CD4-positive, alpha-beta T cell treated with Interleukin-15 for 4 hours (primary cell): ENCODE measurements at places on chromosomes 16 and 17.
A peak's percentile ranks its signal among the peaks of the same experiment; 100 is the strongest.

DNA sequence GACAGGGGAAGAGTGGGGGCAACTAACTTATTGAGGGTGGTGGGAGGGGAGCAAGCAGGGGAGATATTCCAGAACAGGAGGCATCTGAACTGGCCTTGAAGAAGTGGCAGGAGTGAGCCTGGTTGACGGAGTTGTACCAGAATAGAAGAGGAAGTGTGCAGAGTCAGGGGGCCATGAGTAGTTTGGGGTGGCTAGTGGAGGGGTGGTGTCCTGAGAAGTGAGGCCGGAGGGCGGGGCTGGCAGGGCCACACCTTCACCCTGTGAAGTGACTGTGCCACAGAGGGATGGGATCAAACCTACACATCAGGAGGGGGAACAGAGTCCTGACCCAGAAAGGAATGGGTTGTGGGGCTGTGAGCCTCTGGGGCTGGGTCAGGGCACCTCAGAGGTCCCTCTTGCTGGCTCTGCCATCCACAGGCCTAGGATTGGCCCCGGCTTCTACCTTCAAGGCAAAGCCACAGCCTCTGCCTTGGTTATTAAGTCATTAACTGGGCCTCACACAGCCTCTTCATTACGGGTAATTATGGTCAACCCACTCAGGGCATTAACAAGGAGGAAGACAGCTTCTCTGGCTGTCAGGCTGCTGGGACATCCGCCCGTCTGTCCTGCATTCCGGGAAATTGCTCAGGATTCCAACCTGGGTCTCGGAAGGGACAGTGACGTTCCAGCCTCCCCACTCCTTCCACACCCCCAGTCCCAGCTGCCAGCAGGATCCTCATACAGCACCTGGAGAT is 12.7 kb downstream of the SPNS2 start:
- no peak for DNase-seq

DNA sequence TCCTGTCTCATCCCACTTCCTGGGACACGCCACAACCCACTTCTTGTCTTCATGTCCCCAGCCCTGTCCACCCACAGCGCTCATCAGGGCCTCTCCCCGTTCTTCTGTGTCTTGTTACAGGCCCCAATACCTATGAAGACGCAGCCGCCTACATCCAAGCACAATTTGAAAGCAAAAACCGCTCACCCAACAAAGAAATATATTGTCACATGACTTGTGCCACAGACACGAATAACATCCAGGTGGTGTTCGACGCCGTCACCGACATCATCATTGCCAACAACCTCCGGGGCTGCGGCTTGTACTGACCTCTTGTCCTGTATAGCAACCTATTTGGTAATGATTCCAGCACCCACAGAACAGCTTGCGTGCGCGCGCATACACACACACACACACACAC is 70.6 kb downstream of the AMFR start:
- DNase-seq: no peak

GRCh38 chr16:78878570-78878969 is 722.0 kb downstream of the MAF start:
- DNase-seq: no peak

DNA sequence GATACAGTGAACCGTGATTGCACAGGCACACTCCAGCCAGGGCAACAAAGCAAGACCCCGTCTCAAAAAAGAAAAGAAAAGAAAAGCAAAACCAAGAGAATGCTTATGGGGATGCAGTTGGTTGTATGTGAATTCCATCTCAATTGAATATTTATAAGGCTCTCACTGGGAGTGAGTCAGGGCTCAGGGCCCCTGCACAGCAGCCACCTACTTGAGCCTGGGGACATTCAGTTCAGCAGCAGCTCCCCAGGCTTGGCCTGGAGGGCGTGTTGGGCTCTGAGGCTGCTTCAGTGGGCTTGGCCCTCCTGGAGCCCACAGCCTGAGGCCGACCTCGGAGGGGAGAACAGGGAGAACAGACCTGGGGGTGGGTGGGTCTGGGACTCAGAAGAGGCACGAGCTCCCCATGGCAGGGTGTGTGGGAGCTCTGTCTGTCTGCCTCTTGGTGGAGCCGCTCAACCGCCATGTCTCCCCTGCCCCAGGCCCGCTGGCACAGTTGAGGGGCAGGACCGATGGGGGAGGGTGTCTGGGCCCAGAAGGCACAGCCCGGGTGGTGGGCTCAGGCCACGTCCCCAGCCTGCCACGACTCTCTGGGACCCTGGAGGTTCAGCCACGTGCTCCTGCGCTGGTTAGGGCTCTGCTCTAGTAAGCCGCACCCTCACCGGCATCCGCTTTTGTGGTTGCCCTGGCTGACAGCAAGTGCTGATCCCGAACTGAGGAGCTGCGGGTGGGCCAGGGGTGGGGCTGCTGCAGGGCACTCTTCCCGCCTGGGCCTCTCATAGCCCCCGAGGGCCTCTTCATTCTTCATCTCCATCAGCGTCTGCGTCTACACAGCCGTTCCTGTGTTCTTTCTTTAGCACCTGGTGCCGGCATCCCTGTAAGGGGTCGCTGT is 24.8 kb downstream of the ZFPM1 start:
- peak; percentile 30 for DNase-seq

GRCh38 chr16:46774743-46775177 is 26.6 kb upstream of the MYLK3 start:
- DNase-seq: no peak

- DNase-seq: no peak
Observed at GRCh38 chr16:53123747-53124146, 69.0 kb downstream of the CHD9 start.

GRCh38 chr17:62162898-62163297 is 97.8 kb upstream of the MED13 start:
- no peak for DNase-seq

- DNase-seq: no peak
Observed at GRCh38 chr16:50522324-50522723, 25.9 kb upstream of the NKD1 start.

DNA sequence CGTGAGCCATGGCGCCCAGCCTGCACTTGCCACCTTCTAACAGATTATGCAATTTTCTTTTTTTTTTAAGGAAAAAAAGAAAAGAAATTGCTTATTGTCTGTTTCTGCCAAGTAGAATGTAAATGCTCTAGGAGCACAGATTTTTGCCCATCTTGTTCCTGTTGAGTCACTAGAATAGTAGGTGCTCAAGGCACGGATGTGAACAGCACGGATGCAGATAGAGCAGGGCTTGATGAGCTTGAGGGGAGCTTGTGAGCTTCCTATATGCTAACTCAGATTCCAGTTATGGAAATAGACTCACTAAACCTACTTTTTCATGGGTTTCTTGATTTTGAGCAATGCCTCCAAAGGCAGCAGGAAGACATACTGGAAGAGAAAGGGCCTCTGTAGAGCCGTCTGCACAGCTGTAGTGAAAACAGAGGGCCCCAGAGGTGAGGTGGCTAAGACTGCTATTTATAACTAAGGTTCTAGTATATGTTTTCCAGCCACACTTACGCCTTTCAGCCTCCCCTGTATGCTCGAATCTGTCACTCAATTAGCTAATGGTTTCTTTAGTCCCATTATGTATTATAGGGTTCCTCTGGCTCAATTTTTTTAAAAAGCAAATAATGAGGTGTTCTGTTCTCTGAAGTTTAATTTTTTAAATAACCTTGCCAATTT is 72.8 kb downstream of the WWP2 start:
- DNase-seq: no peak

- DNase-seq: no peak
Observed at GRCh38 chr16:23682181-23682580, 3.5 kb downstream of the PLK1 start.

DNA sequence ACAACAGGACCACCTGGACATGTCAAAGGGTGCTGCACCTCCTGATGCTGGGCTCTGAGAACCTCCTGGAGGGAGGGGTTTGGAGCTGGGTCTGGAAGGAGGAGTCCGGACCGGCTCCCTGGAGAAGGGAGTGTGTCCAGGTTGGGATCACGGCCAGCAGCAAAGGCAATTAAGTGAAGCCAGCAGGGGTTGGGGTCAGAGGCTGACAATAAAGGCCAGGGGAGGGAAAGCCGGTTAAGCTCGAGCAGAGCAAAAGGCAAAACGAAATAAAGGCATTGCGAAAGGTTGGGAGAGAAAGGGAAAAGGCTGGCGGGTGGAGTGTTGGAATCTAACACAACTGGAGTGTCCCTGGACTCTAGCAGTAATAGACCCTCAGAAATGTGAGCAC is 992 bp upstream of the CACNG4 start:
- DNase-seq: no peak

DNA sequence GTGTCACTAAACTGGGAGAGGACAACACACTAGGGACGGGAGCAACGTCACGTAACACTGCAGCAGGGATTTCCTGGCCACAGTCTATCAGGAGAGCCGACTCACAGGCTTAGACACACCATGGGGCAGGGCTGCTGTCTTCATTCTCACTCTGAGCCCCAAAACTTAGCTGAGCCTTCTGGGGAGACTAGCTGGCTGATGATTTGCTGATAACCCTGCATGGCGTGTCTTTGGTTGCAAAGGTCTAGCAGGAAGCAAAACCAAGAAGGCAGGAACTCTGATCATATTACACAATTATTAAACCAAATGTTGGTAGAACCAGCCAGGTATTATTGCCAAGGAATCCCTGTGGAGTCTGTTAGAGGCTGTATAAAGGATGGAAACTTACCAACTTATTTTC is 345.0 kb downstream of the SLC39A11 start:
- no peak for DNase-seq

GRCh38 chr16:76900285-76901263 is 290.4 kb upstream of the MON1B start:
- no peak for DNase-seq

DNA sequence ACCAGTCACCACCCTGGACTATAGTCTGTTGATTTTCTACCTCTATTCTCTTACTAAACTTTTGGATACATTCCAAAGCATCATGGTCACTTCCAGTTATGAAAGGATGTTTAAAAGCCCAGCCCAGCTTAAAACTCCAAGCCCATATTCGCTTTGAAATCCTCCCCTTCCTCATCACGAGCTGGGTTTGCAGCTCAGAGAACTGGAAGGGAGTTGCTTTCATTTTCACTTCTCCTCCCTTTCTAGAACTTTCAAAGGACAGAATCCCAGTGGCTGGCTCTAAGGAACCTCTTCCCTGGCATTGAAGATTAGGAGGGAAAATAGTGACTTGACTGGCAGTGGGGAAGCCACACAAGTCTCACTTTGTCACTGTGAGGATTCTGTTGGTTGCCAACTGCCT is 100.1 kb upstream of the DYNLRB2 start:
- DNase-seq: no peak

DNA sequence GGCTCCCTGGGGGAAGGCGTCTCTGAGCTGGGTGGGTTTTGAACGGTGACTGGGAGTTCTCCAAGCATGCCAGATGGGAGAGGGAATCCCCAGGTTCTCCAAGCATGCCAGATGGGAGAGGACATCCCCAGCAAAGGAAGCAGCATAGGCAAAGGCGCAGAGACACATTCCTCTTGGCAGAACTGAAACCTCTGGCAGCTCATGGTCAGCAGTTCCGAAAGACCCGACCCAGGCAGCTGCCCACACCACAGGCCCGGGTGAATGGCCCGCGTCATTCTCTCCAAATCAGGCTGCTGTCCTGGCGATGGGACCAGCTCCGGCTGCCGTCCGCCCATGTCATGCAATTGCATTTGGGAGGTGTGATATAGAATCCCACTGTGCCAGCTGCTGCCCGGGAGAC is 8.0 kb downstream of the ZNF469 start:
- no peak for DNase-seq

DNA sequence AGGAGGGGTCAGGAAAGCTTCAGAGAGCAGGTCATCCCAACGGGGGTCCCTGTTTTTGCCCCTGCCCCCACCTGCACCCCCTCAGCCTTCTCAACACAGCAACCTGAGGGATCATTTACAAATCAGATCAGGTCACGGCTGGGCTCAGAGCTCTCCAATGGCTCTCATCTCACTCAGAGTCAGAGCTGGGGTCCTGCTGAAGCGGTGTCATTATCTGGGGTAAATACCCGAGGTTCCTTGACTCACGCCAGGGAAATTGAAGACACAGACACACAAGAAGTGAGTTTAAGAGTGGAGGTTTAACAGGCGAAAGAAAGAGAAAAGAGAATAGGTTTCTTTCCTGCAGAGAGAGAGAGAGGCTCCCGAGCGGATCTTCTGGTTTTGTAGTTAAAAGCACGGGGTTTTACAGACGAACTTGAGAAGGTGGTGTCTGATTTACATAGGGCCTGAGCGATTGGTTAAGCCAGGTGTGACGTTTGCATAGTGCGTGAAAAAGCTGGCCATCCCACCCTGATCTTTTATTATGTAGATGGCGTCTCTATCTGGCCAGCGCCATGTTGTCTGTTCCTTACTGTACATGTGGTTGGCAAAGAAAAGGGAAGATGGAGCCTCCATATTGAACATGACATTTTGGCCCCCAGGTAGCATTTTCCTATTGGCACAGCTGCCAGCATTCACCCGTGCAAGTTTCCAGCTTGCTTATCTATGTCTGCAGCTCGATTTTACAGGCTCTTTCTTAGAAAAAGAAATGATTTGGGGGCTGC is 51.4 kb downstream of the WSB1 start:
- DNase-seq: no peak

DNA sequence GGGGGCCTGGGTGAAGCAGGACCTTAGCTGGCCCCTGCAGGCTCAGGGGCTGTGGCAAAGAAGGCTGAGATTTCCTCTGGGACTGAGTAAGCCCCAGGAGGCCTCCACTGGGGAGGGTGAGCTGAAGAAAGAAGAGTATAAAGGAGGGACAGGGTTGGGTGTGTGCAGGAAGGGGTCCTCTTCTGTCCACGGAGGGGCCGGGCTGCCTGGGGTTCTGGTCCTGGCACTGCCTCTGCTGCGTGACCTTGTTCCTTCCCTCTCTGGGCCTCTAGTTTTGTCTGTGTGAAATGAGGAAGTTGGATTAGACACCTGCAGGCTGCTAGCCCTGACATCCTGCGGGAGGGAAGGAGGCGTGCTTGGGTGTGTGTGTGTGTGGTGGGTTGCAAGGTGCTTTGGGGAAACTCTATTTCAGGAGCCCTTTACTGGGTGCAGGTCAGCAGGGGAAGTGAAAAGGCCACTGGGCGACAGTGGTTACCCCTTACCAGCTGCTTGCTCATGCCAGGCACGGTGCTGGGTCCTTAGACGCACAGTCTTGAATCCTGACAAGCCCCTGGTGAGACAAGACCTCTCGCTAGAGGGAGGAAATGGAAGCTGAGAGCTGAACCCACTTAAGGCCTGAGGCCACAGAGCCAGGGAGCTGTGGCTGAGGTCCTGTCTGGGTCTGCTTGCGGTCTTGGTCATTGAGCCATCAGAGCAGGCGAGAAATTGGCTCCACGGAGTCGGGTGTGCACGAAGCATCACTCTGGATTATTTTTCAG is 60.7 kb downstream of the OR1D5 start:
- no peak for DNase-seq

DNA sequence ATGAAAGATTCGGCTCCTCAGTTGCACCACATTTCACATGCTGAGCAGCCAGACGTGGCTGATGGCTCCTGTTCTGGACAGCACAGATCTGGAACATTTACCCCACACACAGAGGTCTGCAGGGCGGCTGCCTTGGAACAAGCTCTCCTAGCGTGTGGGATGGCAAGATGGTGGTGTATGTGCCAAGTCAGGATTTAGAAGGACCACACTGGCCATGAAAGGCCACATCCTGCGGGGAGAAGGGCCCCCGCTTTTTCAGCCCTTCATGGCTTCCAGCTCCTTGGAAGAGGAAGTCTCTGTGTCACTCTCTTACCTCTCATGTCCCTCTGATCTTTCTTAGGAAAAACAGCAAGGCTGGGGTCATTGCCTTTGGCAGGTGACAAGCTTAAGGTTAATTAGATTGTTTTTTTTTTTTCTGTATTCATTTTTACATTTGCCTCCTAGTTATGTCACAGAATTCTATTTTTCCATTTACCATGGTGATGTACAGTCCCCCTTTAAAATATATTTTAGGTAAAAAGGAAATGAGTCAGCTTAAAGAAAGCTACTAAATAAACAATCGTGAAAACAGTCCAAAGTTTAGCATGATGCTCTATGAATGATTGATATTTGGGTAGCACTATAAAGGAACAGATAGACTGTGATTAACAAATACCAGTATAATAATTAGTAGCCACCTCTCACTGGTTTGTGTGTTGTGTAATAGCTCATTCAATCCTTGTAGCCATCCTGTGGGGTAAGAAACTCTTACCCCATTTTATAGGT is 396.6 kb downstream of the CPPED1 start:
- DNase-seq: no peak
